RPMI8226 (cell line): ENCODE measurements at places on chromosomes 3 and 15.

DNA sequence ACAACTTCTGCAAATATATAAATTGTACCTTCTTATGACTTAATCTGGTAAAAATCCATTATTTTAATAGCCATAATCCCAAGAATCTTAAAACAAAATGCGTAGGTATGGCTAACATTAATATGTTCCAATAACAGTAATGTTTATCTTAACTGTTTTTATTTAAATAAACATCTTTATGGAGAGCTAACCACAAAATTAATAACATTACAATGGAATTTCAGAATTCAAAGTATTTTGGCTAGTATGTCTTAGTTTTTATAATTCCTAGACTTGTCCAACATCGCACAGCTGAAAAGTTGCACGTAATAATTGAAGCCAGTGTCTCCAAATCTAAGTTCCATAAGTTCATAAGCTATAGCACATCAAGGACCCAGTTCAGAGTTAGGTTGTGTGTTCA lies 47.6 kb downstream of the ANKRD28 start:
- no peak for DNase-seq

- no peak for DNase-seq
Measured at GRCh38 chr3:37521429-37521828, 340.3 kb upstream of the CTDSPL start.

GRCh38 chr15:61342390-61342789 lies 113.3 kb upstream of the RORA start:
- DNase-seq, result no peak

DNA sequence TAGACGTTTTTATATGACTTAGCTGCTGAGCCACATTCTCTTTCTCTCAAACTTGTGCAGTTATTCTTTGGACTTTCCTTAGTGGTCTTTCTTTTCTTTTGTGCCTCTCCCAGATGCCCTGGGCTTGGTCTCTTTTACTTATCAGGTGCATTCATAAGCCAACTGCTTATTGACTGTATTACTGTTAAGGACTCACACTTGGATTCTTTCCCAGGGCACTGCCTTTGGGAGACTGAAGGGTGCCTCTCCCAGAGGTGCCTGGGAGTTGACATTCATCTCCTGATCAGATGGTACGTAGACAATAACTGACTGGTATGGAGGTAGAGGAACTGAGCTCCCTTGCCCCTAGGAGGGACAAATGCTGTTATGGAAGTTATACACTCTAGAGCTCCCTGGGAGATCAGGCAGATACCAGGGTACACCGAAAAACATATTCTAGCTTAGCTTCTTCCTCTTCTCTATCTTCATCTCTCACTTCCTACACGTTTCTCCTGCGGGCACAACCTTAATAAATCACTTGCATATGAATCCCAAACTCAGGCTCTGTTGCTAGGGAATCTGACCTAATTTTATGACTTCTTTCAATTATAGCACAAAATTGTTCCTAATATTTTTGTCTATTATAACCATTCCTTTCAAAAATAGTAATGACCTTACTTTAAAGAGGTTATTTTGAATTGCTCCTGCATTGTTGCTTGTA lies 24.7 kb downstream of the PARP15 start:
- DNase-seq, result no peak

DNA sequence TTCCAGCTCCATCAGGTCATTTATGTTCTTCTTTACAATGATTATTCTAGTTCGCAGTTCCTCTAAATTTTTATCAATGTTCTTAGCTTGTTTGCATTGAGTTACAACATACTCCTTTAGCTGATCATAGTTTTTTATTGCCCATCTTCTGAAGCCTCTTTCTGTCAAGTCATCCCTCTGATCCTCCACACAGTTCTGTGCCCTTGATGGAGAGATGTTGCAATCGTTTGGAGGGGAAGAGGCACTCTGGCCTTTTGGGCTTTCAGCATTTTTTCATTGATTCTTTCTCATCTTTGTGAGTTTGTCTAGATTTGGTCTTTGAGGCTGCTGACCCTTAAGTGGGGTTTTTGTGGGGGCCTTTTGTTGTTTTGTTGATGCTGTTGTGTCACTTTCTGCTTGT lies 234.6 kb upstream of the CBLB start:
- no peak for DNase-seq
